ENCODE measurements at places on chromosomes 16 and 17. TPM values are rescaled to one million over a fixed set of nuclear protein-coding genes. Genes with fewer than 3 reads are reported as not detected.

GRCh38 chr16:54359555-54359954 is 73.0 kb upstream of the IRX3 start:
- DNase-seq = no peak

GRCh38 chr17:63693411-63694113 is 6.4 kb downstream of the LIMD2 start:
- DNase-seq = no peak

DNA sequence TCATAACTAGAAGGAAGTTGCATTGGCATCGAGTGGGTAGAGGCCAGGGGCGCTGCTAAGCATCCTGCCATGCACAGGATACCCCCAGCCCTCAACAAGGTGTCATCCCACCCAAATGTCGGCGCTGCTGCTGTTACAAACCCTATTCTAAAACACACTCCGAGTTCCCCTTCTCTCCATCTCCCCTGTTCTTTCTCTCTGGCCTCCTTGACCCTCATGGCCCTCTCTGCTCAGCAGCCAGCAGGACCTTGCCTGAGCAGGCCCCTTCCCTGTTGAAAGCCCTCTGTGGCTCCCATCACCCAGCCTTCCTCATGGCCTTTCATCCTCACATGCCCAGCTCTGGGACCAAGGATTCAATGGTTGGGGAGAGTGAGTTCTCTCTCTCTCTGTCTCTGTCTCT is 22.3 kb upstream of the CACNG5 start:
- DNase-seq = no peak

DNA sequence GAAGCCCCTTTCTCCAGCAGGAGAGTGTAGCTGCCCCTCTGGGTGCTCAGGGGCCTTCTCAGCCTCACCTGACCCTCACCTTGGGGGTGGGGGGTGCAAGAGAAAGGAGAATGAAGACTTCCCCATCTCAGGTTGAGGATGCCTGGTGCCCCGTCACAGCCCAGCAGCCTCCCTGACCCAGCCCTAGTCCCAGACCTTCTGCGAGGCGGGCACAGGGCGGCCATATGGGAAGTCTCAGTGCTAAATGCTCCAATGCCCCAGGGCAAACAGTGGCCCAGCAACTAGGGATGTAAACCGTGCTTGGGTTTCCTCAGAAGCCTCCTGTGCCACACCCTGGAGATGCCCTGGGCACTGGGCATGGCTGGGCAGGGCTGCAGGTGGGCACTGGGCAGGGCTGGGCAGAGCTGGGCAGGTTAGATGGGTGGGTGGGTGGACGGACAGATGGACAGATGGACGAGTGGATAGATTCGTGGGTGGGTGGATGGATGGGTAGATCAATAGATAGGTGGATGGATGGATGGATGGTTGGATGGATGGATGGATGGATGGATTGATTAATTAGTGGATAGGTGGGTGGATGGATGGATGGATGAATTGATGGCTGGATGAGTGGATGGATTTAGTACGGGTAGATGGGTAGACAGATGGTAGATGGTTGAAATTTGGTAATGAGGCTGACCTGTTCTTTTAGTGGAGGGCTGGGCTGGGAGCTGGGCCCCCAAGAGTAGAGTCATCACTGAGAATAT is 16.8 kb downstream of the TPSD1 start:
- DNase-seq = no peak

DNA sequence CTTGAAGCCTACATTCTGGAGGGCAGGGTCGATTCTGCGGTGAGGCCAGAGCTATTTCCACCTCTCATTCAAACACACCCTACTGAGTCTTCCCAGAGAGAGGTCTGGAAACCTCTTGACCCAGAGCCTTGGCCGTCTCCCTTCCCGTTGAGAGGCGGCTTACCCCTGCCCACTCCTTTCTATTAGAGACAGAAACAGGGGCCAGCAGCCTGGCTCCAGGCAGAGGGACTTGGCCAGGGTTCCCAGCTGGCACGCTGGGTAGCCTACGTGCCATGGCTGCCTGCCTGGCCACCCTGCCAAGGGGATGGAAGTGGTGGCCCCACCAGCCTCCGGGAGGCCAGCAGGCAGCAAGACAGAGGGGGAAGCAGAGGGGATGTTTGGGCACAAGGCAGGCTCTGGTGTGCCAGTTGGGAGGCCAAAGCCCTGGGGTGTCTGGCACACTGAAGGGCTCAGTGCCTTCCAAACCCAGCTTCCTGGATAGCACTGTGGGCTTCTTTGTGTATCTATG is 6.0 kb downstream of the STAC2 start:
- DNase-seq = no peak

DNA sequence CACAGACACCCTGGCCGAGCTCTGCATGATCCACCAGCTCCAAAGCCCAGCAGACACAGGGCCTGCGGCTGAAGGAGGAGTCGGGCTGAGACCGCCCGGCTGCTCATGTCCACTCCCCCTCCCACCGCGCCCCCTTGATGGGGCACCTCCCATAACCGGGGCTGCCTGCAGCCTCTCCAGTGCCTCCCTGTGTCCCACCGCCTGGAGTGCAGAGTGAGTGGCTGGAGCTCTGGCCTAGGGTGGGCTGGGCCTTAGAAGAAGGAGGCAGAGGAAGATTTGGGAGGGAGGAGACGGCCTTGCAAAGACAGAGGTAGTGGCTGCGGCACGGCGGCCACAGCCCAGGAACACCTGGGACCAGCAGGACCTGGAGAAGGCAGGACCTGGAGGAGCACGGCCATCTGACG is 4.0 kb downstream of the CBFA2T3 start:
- DNase-seq = no peak

GRCh38 chr16:90043526-90043925 is 24.3 kb upstream of the DBNDD1 start:
- DNase-seq = no peak

- no peak for DNase-seq
Measured at GRCh38 chr16:17459903-17460521, 10.7 kb downstream of the XYLT1 start.

GRCh38 chr17:43673516-43674323 is 12.0 kb upstream of the MEOX1 start:
- peak; percentile 51 for DNase-seq

DNA sequence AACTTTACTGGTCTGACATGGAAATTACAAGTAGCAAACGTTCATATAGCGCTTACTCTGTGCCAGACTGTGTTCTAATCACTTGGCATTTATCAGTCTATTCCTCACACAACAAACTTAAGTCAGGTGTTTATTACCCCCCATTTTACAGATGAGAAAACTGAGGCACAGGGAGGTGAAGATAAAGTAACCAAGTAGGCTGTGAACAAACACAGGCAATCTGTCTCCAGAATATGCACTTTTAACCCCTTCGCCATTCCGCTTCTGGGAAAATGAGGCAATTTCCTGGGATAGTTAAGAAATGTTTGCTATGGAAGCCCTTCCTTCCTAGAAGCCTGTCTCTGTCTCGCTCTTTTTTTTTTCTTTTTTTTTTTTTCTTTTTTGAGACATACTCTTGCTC is 12.2 kb upstream of the CXCL16 start:
- DNase-seq = no peak

DNA sequence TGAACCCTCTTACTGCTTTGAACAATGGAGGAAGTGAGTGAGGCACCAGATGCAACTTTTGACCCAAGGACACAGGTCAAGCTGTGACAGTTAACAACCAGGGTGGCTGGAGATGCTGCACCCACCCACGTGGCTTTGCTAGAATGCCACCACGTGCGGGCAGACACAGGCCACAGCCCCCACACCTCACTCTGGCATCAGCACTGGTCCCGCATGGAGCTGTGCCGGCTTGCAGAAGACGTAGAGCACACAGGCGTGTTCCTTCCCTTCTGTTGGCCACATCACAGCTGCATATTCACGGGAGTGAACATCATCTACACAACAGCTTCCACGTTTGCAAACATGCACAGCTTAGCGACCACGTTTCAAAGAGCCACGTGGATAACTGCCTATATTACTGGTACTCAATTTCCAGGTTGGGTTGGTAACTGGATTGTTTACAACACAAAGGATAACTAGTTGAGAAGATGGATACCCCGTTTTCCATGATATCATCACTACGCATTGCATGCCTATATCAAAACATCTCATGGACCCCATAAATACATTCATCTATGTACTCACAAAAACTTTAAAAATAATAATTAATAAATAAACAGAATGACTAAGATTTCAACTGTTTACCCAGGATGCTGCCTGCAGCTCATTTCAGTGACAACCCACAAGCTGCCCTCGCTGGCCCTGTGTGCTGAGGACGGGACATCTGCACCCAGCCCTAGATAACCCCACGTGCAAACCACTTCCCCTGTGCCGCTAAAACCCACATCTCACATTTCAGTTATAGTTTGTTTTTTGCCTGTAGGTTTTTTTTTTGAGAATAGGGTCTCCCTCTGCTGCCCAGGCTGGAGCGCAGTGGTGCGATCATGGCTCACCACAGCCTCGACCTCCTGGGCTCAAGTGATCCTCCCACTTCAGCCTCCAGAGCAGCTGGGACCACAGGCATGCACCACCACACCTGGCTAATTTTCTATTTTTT is 132.0 kb downstream of the ANKRD11 start:
- DNase-seq = peak; percentile 69

- DNase-seq = no peak
Measured at GRCh38 chr16:66918355-66918754, 330 bp downstream of the CDH16 start.

DNA sequence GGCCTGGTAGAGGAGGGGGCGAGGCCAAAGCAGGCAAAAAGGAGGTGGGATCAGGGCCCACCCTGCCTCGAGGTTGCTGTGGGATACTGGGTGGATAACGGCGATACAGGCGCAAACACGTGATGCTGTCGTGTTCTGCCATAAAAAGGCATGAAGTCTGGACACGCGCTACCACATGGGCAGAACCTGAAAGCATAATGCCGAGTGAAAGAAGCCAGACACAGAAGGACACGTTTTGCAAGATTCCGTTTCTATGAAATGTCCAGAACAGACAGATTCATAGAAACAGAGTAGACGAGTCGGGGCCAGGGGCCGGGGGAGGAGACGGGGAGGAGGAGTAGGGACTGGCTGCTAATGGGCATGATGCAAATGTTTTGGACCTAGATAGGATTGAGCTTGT is 43.5 kb downstream of the ZDHHC7 start:
- no peak for DNase-seq

GRCh38 chr17:10428781-10429180 is 7.0 kb upstream of the MYH8 start:
- DNase-seq = no peak

DNA sequence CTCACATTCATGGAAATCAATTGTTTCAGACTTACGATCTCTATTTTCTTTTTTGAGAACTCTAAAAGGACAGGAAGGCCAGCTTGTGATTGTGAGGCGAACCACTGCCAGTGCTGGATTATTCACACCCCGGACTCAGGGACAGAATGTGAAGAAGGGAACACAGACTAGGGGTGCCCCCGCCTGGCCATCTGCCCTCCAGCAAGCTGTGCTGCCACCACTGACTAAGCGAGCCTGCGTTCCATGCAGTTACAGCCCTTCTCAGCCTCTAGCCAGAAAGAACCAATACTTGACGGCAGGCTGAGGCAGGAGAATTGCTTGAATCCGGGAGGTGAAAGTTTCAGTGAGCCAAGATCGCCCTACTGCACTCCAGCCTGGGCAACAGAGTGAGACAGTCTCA is 2.8 kb downstream of the HAGH start:
- DNase-seq = no peak

DNA sequence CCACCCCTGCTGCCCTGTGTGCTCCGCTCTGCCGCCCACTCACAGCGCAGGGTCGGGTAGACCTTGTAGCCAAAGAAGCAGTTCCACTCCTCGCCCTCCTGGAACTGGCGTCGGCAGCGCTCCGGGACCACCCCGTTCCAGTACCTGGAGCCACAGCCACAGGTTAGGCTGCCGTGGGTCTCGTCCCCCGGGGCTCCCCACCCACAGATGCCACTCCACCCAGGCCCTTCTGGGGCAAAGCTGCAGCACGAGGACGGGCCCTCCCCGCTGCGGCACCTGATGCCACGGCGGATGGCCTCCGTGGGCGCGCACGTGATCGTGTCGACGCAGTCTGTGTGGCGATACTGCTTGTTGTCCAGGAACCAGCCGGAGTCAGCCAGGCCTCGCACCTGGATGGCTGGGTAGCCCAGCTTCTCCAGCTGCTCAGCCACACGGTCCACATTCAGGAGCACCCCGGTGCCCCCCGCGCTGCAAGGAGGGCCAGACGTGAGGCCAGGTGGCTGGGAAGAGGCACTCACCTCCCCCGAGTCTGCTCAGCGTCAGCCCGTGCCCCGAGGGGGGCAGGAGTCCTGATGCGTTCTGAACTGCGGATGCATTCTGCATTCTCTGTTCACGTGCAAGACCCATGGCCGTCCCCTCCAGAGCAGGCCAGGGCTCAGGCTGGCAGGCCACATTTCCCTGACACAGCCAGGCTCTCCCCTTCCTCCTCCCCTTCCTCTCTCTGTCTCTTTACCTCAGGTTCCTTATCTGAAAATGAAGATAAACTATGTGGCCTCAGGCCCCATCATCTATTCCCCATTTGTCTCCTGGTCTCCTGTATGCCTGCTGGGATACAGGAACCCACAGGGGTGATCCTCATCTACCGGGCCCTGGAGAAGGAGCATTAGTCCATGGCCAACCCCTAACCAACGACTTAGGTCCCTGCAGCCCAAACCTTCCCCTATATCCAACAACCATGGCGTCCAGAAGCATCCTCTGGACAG is 4.1 kb downstream of the NOTUM start:
- no peak for DNase-seq

DNA sequence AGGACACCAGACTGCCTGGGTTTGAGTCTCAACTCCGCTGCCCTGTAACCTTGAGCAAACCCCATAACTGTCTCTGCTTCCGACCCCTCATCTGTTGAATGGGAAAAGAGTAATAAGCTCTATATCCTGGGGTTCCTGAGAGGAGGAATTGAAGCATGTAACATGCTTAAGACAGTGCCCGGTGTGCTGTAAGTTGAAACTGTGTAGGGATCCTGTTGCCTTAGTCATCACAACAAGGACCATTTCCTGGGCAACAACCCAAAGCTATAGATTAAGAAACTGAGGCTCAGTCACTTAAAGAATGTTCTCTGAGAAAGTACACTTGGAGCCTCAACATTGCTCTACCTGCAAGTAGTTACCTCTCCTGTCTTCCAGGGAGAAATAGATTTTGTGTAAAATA is 23.0 kb downstream of the CDH13 start:
- DNase-seq = no peak

GRCh38 chr17:31308372-31309334 is 5.2 kb downstream of the EVI2B start:
- no peak for DNase-seq

DNA sequence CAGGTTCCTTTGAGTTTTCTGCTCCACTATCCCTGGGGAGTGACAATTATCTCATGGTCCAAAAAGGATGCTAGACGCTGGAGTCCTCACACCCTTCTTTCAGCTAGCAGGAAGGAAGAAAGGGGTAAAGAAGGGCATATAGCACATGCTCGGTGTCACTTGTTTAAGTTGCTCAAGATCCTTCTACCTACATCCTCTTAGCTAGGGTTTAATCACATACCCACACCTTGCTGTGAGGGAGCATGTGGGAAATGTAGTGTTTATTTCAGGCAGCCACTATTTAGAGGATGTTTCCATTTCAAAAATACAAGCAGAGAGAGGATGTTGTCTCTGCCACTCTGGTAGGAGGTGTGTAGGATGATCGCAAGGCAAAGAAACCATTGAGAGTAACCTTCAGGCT is 4.5 kb downstream of the PRKCB start:
- no peak for DNase-seq

GRCh38 chr16:28845293-28845692 is 855 bp downstream of the TUFM start:
- DNase-seq = no peak

Gene CDT1
- total RNA-seq = 3.7 TPM

Gene MARVELD3
- total RNA-seq = not detected

Gene KCNJ12
- total RNA-seq = 0.03 TPM

Gene ARSG
- total RNA-seq = 22.9 TPM

Gene NUTF2
- total RNA-seq = 42.4 TPM

Gene GPRC5B
- total RNA-seq = 1.2 TPM

Gene CCL13
- not detected for total RNA-seq

Gene RAD51C
- 28.4 TPM for total RNA-seq

Gene ANKRD40CL
- not detected for total RNA-seq

Gene MT1E
- total RNA-seq = 6.1 TPM

Data from T-cell (primary cell).